ENCODE measurements at places on chromosomes 11 and 22. TPM values are rescaled to one million over a fixed set of nuclear protein-coding genes. Genes with fewer than 3 reads are reported as not detected.

Gene ZNF214
- polyA plus RNA-seq: 1.5 TPM

Gene TMPRSS13
- 0.12 TPM for polyA plus RNA-seq

Gene PKP3
- polyA plus RNA-seq: 149 TPM

Gene OR10A2
- not detected for polyA plus RNA-seq

Gene C22orf15
- not detected for polyA plus RNA-seq

Gene POU2F3
- polyA plus RNA-seq: 0.17 TPM

All from mammary epithelial cell (primary cell).